B cell (primary cell): ENCODE measurements at places on chromosomes 2 and 18. TPM values are rescaled to one million over a fixed set of nuclear protein-coding genes. Genes with fewer than 3 reads are reported as not detected.

DNA sequence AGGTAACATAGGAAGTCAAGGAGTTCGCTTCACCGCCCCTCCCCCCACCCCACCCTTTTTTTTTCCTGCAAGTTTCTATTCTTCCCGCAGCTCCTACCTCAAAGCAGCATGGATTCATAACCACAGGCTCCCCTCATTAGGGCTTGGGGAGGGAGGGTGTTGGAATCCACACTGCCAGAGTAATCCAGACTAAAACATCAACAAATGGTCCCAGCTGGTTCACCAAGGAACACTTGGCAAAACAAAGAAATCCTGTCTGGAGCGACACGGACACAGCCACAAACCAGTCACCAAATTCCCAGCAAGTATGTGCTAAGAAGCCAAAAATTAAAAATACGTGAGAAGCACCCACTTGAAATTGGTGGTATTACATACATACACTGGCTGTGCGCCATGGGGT lies 106.9 kb upstream of the PPP1CB start:
- no peak for DNase-seq

DNA sequence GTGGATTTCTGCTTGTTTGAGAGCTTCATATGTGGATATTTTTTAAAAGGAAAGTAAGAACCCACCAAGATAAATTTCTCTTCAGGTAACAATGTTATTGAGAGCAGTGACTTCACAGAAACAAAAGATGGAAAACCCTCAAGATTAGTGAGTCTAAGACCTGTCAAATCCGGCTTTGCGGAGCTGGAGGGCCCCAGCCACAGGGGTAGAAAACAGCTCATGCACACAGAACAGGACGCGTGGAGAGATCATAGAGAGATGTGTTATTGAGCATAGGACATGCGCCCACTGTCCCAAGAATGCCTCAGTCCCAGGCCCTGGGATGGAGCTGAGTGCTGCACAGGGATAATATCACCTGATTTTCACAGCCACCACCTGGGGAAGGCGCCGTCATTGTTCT lies 21.3 kb downstream of the EDAR start:
- no peak for DNase-seq

GRCh38 chr2:45992741-45993475 lies 304.3 kb upstream of the EPAS1 start:
- DNase-seq: no peak

- no peak for DNase-seq
Measured at GRCh38 chr2:137921105-137921880, 43.0 kb upstream of the HNMT start.

TMEM169 gene
- 0.84 and 1.2 TPM in 2 replicates for total RNA-seq
